ENCODE measurements at places on chromosomes 13 and 19.

- DNase-seq: no peak
Measured at GRCh38 chr19:11101057-11101456, 11.8 kb downstream of the LDLR start.

- DNase-seq: no peak
Measured at GRCh38 chr19:55437410-55437809, 5.7 kb downstream of the SHISA7 start.

DNA sequence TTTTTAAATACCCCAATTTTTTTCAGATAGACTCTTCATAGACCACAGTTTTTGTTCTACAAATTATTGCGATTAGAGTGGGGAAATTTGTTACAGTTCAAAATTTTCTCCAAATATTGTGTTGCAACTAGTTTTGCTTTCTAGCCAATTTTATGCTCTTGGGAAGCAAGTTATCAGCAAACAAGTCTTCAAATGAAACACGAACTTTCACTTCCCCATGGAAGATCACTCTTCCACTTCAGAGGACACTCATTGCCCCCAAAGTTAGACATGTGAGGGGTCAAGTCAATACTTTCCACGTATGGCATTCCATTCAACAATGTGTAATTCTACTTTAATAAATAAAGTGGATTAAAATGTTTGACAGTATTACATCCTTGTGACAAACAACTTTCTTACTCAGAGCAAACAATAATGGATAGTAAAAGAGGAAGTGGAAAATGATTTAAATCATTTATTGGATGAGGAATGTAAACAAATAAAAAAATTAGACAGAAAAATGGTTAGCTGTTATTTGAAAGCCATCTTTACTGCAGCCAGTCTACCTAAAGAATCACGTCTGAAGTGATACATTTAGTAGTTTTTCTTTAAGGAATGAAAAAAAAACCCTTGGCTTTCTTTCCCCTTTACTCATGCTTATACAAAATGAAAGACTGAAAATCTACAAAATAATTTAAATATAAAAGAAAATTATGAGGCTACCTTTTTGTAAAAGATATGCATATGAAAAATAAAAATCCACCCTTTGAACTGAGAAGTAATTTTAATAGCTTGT, 41.2 kb upstream of the TNFSF11 start:
- DNase-seq: no peak

GRCh38 chr13:49366841-49367240, 77.0 kb downstream of the CAB39L start:
- no peak for DNase-seq

GRCh38 chr19:40907968-40908735, 26.1 kb upstream of the CYP2A7 start:
- DNase-seq: no peak

DNA sequence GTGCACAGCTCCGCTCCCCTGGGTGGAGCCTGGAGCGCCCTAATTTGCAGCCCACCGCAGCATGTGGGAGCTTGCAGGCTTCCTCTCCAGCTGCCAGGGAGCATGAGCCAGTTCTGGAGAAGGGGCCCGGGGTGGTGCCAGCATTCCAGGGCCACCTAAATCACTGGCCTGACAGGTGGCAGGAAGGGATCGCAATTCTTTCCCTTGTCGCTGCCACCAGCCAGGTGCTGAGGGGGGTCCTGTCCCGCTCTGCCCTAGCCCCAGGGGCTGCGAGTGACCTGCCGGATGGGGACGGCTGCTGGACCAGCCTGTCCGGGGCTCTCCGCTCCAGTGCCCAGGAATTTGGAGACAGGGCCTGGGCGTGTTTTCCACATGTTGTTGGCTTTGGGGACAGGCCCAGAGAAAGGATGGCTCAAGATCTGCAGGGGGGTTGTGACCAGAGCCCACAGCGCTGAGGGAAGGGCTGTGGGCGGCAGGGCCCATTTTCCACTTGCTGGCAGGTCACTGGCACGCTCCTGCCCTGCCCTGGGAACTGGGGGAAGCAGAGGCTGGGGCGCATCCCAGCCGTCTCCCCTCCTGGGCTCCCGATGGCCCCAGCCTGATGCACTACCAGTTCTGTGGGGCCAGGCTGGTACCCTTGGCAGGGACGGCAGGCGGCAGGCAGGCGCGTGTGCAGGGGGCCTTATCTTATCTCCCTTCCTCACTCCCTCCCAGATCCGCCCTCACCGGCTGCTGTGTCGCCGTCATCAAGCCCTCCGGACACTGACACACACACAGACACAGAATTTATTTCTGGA, 9.5 kb downstream of the NDUFA11 start:
- DNase-seq: no peak

DNA sequence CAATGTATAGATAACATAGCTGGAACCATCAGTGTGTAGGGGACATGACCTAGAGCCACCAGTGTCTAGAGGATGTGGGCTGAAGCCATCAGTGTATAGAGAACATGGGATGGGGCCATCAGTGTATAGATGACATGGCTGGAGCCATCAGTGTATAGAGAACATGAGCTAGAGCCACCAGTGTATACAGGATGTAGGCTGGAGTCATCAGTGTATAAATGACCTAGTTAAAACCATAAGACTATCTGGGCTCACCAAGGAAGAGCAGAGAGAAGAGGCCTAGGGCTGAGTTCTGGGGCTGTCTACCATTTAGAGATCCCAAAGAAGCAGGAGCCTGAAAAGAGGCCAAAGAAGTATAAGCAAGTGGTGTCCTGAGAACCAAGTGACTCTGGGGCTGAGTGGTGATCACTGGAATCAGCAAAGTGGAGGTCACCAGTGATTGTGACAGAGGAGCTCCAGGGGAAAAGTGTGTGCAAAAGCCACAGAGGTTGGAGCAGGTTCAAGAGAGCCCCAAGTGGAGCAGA, 41.0 kb downstream of the RFX2 start:
- DNase-seq: no peak

DNA sequence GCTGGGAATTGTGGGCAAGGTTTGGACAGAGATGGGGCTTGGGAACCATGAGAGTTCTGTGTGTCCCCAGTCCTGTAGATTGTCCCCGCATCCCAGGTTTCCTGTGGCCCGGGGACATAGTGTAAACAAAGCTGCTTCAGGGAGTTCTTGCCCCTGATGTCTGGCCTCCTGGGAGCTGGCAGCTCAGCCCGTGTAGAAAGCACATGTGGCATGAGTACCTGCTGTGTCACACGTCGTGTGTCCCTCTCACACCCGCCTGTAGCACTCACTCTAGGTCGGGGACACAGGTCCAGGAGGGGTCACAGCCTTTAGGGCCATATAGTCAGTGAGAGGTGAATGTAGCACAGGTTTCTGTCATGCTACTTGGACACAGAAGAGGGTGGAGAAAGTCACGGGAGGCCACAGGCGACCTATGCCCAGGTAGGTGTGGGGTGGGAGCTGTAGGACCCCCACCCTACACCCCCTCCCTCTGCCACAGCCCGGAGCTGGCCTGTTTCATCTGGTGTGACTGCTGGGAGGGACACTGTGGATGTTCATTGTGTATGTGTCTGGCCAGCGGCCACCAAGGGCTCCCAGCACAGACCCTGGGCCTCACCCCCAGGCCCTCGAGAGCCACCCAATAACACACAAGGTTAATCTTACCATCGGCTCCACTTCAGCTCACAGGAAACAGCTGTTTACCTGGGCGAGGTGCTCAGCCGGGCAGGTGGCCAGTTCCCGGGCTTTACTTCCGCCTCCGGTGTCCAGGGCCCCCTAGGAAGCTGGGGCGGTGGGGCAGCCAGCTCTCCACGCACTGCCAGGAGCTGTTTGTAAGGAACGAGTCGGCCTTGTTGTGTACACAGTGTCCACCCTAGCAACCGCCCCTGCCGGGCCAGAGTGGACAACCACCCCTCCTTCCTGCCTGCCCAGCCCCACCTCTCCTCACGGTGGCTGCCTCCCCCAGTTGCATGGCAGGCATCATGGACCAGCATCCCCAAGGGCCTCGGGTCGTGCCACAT, 49.7 kb downstream of the COMP start:
- no peak for DNase-seq

- DNase-seq: peak; percentile 71
Measured at GRCh38 chr19:38596057-38596981, 21.4 kb downstream of the MAP4K1 start.

- no peak for DNase-seq
Measured at GRCh38 chr13:104625201-104625600, 1559.0 kb upstream of the SLC10A2 start.

- DNase-seq: no peak
Measured at GRCh38 chr19:2035590-2035991, 15.5 kb downstream of the MKNK2 start.

DNA sequence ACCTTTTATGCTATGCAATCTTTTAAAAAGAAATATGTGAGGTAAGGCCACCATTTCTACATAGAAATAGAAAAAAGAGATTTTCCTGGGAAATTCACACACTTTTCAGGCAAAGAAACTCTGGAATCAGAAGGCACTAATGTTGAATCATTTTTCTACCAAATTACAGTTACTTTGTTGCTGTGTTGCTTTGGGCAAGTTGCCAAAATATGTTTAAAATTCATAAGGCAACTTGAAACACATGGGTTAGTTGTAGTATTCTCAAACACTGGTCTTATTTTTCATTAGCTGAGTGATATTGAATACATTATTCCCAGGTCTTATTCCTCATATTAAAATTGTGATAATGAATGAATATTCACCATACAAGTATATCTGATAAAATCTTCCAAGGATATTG, 195.0 kb upstream of the SLITRK1 start:
- DNase-seq: no peak

GRCh38 chr13:108830916-108831315, 201.5 kb downstream of the MYO16 start:
- DNase-seq: no peak

- no peak for DNase-seq
Measured at GRCh38 chr13:64900039-64900438, 2330.1 kb downstream of the PCDH9 start.
